ENCODE measurements at places on chromosomes 3 and 15. TPM values are rescaled to one million over a fixed set of nuclear protein-coding genes. Genes with fewer than 3 reads are reported as not detected.

The NTRK3 gene
- not detected for polyA plus RNA-seq

The FMN1 gene
- not detected for polyA plus RNA-seq

The SH3GL3 gene
- not detected for polyA plus RNA-seq

The ALG1L2 gene
- 0.83 TPM for polyA plus RNA-seq

The CHRM5 gene
- polyA plus RNA-seq: not detected

The COX17 gene
- 112 TPM for polyA plus RNA-seq

DNA sequence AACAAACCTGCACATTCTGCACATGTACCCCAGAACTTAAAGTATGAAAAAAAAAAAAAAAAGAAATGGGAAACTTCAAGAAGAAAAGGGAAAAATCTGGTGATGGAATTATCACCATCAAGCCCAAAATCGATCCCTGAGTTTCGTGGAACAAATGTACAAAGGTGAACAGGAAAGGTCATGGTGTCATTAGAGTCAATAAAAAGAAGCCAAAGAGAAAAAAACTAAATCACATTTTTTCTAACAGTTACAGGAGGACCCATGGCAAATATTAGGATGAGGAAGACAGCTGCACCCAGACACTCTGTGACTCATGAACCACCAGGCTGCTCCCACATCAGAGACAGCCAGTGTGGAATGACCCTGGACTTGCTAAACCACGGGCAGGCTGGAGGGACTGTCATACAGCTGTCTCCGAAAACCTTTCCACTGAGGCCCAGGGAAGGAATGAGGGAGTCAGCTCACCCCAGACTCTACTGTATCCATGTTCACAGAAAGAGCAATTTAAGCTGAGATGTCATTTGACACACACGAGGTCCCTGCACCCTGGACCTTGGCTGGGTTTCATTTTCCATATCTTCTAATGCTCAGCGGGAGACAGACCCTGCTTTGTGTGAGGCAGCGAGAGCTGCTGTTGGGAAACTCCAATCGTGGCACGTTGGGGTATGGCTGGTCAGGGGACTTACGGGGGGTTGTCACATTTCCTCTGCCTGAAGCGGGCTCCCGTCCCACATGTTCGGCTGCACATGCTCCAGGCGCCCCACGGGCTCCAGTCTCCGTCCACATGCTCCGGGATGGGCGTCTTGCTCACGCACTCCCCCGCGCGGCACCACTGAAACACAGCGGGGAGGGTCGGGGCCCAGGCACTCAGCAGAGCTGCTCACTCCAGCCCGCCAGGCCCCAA, 210.2 kb downstream of the ADAMTS17 start:
- peak overlapping the region; percentile 15 for H3K4me3 ChIP-seq
- DNase-seq: no peak
- no peaks in the 10 kb centered on the region for H3K4me1 ChIP-seq
- no peak overlapping the region for H3K27ac ChIP-seq
- peaks cover 6% of the 10 kb centered on the region for H3K27me3 ChIP-seq
- H3K36me3 ChIP-seq: no peaks in the 10 kb centered on the region

- no peaks in the 10 kb centered on the region for H3K36me3 ChIP-seq
- no peaks in the 10 kb centered on the region for H3K27me3 ChIP-seq
- no peak overlapping the region for H3K4me3 ChIP-seq
- DNase-seq: no peak
- H3K4me1 ChIP-seq: no peaks in the 10 kb centered on the region
- no peak overlapping the region for H3K27ac ChIP-seq
Observed at GRCh38 chr3:180176059-180176458, 139.3 kb upstream of the PEX5L start.

DNA sequence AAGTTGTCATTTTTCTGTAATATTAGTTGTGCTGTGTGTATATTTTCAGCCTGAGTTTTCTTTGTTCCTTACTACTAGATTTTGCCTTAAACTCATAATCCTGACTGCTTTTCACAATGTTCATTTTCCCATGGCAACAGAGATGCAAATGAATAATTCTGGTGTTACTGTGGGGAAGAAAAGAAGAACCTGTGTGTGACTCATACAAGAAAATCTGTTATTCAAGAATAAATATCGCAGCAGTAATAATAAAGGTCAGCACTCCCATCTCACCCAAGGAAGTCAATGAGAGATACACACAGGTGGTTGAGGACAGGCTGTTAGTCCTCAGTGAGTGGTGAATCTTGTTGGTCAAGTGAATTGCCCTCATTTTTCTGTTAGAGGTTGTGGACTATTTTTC, 656.6 kb upstream of the NAALADL2 start:
- no peaks in the 10 kb centered on the region for H3K4me1 ChIP-seq
- no peaks in the 10 kb centered on the region for H3K27me3 ChIP-seq
- no peaks in the 10 kb centered on the region for H3K36me3 ChIP-seq
- DNase-seq: no peak

GRCh38 chr3:158419820-158420653, 151.0 kb upstream of the MLF1 start:
- H3K4me1 ChIP-seq: no peaks in the 10 kb centered on the region
- peaks cover 3% of the 10 kb centered on the region for H3K27me3 ChIP-seq
- no peak overlapping the region for H3K27ac ChIP-seq
- H3K36me3 ChIP-seq: peaks cover 4% of the 10 kb centered on the region
- no peak overlapping the region for H3K4me3 ChIP-seq
- DNase-seq: no peak

DNA sequence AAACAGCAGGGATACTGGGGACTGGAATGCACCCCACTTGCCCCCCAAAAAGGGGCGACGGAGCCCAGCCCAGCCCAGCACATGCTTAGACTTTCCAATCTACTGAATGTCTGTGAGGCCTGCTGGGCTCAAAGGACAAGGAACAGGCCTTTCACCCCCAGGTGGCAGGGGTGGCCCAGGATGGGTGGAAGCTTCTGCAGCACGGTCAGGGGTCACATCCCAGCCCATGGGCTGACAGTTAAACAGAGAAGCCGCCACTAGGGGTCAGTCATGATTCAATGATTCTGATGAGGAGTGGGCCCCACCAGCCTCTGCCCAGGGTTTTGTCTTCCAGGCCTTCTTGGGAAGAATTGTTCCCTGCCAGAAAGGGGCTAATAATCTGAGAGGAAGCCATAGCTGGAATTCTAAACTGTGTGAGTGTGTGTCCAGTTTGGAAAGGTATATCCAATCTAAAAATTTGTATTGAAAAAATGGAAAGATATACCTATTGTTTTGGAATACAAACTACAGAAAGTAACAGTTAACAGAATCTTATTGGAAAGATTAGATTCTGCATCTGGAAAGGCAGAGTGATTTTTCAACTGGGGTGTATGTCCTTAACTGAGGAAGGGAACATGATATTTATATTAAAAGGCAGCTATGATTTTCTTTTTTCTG, 2.2 kb downstream of the CHRNB4 start:
- DNase-seq: peak; percentile 11
- H3K27me3 ChIP-seq: peaks cover 11% of the 10 kb centered on the region
- H3K36me3 ChIP-seq: no peaks in the 10 kb centered on the region
- H3K27ac ChIP-seq: no peak overlapping the region
- peak overlapping the region; percentile 9 for H3K4me3 ChIP-seq
- no peaks in the 10 kb centered on the region for H3K4me1 ChIP-seq

GRCh38 chr15:64050281-64051092, 4.2 kb upstream of the DAPK2 start:
- H3K27ac ChIP-seq: peak overlapping the region; percentile 26
- H3K36me3 ChIP-seq: no peaks in the 10 kb centered on the region
- H3K27me3 ChIP-seq: no peaks in the 10 kb centered on the region
- H3K4me3 ChIP-seq: no peak overlapping the region
- no peak for DNase-seq
- peaks cover 8% of the 10 kb centered on the region for H3K4me1 ChIP-seq

GRCh38 chr15:55823191-55823670, 80.3 kb upstream of the PRTG start:
- no peak overlapping the region for H3K27ac ChIP-seq
- no peaks in the 10 kb centered on the region for H3K4me1 ChIP-seq
- H3K4me3 ChIP-seq: no peak overlapping the region
- no peaks in the 10 kb centered on the region for H3K36me3 ChIP-seq
- no peak for DNase-seq
- peaks cover 2% of the 10 kb centered on the region for H3K27me3 ChIP-seq

DNA sequence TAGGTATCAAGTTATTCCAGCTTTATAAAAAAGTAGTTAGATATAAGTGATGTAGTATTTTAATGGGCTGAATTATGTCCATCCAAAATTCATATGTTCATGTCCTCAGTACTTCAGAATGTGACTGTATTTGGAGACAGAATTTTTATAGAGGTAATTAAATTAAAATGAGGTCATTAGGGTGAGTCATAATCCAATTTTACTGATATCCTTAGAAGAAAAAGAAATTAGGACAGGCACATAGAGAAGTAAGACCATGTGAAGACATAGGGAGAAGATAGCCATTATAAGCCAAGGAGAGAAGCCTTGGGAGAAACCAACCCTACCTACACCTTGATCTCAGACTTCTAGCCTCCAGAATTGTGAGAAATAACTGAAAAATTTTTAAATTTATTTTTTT, 30.3 kb downstream of the RAP2B start:
- no peak for DNase-seq
- peaks cover 14% of the 10 kb centered on the region for H3K36me3 ChIP-seq
- H3K4me1 ChIP-seq: peaks cover 2% of the 10 kb centered on the region
- no peak overlapping the region for H3K27ac ChIP-seq
- no peak overlapping the region for H3K4me3 ChIP-seq
- H3K27me3 ChIP-seq: no peaks in the 10 kb centered on the region

DNA sequence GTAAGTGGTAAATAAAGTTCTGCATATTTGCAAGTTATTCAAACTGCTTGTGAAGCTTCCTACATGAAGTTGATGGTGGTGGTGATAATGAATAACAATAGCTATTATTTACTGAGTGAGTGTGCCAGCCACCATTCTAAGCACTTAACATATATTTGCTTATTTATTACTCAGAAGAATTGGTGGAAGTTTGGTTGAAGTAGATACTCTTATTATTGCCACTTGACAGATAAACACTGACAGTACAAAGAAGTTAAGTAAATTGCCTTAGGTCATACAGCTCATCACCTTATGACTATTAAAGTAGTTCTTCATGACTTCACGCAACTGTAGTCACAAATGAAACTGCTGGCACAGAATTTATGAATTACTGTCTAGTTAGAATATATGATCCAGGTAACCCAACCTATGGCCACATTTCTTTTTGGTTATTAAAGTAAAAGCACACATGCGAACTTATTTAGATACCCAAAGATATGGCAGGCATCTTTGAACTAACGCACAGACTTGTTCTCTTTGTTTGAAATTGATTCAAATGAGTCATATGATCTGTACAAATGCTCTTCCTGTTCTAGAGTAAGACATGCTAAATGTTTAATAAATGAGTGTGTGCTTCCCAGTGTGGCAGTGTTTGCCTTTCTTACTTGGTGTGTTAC, 99.8 kb upstream of the NR2F2 start:
- H3K4me3 ChIP-seq: no peak overlapping the region
- H3K4me1 ChIP-seq: no peaks in the 10 kb centered on the region
- no peak overlapping the region for H3K27ac ChIP-seq
- no peaks in the 10 kb centered on the region for H3K36me3 ChIP-seq

GRCh38 chr15:84981054-84981710, 474 bp upstream of the PDE8A start:
- H3K4me1 ChIP-seq: peaks cover 36% of the 10 kb centered on the region
- H3K4me3 ChIP-seq: peak overlapping the region; percentile 94
- peaks cover 9% of the 10 kb centered on the region for H3K27me3 ChIP-seq
- peak overlapping the region; percentile 98 for H3K27ac ChIP-seq
- peak; percentile 97 for DNase-seq
- no peaks in the 10 kb centered on the region for H3K36me3 ChIP-seq

- peaks cover 3% of the 10 kb centered on the region for H3K27me3 ChIP-seq
- H3K4me1 ChIP-seq: no peaks in the 10 kb centered on the region
- peak overlapping the region; percentile 36 for H3K4me3 ChIP-seq
- no peaks in the 10 kb centered on the region for H3K36me3 ChIP-seq
Observed at GRCh38 chr15:48644467-48644826, 1.1 kb downstream of the FBN1 start.

- no peak for DNase-seq
- H3K27me3 ChIP-seq: peaks cover 8% of the 10 kb centered on the region
- H3K4me3 ChIP-seq: no peak overlapping the region
- no peak overlapping the region for H3K27ac ChIP-seq
Observed at GRCh38 chr3:151804267-151804666, 9.6 kb upstream of the AADAC start.
